ENCODE measurements at places on chromosomes 12 and 14.

DNA sequence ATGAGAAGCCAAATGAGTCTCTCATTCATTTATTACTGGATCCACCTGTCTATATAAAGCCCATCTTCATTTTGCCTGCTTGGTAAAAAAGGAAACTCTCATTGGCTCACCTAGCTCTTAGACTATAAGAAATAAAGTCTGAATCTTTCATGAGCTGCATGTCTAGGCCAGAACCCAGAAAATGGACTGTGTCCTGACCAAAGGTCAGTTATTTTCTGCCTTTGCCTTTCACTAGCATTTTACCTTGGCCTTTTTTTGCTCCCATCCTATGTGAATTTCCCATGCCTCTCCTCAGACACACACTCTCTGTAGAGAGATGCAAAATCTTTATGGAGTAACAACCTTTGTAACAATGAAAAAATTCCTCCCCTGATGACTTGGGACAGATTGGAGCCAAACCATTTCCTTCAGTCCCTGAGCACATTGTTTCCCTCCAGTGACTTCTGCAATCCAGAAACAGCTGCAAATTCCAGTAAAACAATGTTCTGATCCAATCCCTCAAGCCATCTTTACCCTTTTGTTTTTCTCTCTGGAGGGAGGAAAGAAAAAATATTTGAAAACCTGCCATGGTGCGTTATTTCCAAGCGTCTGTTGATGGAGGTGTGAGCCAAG is 33.6 kb upstream of the MAP3K9 start:
- DNase-seq, result no peak

GRCh38 chr14:105193916-105194782 is 13.0 kb upstream of the NUDT14 start:
- DNase-seq, result no peak

- DNase-seq, result peak; percentile 60
These were observed 895 bp upstream of the CCDC88C start for GRCh38 chr14:91418387-91419043.

GRCh38 chr14:24139272-24139934 is 2.0 kb downstream of the EMC9 start:
- no peak for DNase-seq

GRCh38 chr14:90555126-90556011 is 158.5 kb downstream of the CALM1 start:
- DNase-seq, result no peak

- no peak for DNase-seq
These were observed 3.1 kb downstream of the PYGL start for GRCh38 chr14:50941151-50941550.

GRCh38 chr12:24860546-24860945 is 88.4 kb downstream of the BCAT1 start:
- DNase-seq, result no peak

- DNase-seq, result no peak
These were observed 161.8 kb upstream of the RGS6 start for GRCh38 chr14:71770431-71770830.

- DNase-seq, result no peak
These were observed 25.5 kb downstream of the TSPAN11 start for GRCh38 chr12:30952015-30952414.

GRCh38 chr12:105507311-105508038 is 177.0 kb downstream of the C12orf75 start:
- DNase-seq, result no peak

- DNase-seq, result no peak
These were observed 86.3 kb upstream of the TBX3 start for GRCh38 chr12:114770323-114770722.

- DNase-seq, result peak; percentile 74
These were observed 18.7 kb downstream of the ZBTB39 start for GRCh38 chr12:56987551-56988053.

- no peak for DNase-seq
These were observed 69.4 kb upstream of the RHOJ start for GRCh38 chr14:63134801-63135200.

DNA sequence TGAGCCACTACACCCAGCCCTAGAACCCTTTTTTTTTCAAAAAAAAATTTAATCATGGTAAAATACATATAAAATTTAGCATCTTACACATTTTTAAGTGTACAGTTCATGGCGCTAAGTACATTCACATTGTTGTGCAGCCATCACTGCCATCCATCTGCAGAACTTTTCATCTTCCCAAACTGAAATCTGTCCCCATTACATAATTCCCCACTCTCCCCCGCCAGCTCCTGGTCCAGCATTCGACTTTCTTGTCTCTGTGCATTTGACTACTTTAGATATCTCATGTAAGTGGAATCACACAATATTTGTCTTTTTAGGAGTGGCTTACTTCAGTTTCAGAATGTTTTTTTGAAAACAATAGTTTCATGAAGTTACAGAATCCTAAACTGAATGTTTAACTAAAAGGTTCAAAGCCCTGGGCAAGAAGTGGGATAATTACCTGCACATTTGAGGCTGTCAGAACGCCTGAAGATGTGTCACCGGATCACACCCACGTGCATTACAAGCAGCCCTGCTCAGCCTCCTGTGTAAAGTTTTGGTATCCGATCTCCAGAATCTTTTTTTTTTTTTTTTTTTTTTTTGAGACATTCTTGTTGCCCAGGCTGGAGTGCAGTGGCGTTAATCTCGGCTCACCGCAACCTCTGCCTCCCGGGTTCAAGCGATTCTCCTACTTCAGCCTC is 12.7 kb downstream of the EML1 start:
- DNase-seq, result no peak

DNA sequence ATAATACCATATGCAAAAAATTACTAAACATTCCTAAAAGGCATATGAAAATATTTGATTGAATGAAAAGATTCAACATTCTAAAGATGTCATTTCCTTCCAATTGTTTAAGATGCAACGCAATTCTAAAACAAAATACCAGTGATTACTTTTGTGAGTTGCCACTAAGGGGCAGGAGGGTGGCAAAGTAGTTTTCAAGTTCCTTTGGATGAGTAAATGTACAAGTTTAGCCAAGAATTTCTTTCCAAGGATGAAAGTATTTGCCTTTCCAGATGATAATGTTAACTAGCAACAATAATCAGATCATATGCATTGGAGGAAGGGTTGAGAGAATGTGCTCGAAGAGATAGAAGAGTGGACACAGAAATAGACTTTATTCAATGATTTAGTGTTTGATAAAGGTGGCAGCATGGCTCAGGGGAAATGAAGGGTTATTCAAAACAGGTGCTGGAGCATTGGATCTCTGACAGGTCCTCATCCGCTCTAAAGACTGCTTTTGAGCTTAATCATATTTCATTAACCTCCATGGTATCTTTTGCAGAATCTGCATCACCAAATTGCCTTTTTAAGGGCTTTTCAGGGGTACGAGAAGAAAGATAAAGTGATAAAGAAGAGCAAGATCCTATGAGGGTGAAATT is 678.5 kb upstream of the TBX3 start:
- DNase-seq, result no peak

DNA sequence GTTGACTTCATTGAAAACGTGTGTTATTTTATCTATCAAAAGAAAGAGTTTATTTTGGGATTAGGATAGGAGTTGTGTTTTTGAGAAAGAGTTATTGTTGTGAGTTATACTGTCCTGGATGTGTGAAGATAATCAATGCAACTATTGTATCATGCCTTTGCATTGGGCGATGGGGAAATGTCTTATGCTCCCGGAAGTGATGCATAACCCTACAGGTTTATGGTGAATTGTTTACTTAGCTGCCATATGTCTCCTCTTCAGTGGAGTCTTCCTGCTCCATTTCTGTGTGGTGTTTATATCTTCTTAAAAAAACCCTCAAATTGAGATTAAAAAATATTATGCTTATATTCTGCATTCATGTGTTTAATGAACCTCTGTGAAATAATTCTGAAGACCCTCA is 6.5 kb downstream of the PDE3A start:
- DNase-seq, result no peak

GRCh38 chr12:113396828-113397496 is 6.7 kb downstream of the SDS start:
- no peak for DNase-seq

- DNase-seq, result no peak
These were observed 230.7 kb upstream of the SYT10 start for GRCh38 chr12:33670284-33670683.

- no peak for DNase-seq
These were observed 31.0 kb upstream of the GALNT9 start for GRCh38 chr12:132360410-132360809.

DNA sequence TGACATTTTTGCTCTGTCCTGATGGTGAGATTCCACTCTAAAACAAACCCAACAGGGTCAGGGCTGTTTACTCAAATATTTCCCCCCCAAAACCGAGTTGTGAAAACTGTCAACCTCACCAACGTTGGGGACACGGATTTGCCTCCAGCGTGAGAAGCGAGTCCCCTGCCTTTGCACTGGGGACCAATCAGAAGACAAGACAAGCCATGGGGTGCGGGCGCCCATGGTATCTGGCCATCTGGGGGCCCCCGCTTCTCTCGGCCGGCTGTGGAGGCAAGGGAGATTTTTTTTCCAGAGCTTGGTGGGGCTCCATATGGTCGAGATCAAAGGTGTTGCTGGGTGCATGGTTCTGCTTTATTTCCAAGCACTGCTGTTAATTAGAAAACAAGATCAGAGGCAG is 272.1 kb downstream of the BCL11B start:
- no peak for DNase-seq

DNA sequence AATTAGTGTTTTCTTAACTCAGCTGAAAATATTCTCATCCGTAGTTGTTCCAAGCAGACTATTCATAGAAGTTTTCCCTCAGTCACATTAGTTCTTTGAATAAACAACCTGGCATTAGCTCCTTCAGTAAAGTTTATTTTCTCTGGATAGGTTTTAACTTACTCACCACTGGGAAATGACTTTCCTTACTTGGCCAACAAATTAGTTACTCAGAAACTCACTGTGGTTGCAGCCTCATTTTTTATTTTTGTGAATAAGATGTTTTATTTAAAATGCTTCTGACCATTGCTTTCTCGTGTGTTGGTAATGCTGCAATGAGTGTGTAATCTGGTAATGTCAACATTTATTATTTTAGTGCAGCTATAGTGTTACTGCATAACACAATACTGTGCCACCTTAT is 74.9 kb downstream of the NOVA1 start:
- no peak for DNase-seq

GRCh38 chr12:117501076-117501869 is 139.8 kb upstream of the NOS1 start:
- peak; percentile 8 for DNase-seq

- DNase-seq, result no peak
These were observed 33.7 kb upstream of the ALG10B start for GRCh38 chr12:38282886-38283285.

DNA sequence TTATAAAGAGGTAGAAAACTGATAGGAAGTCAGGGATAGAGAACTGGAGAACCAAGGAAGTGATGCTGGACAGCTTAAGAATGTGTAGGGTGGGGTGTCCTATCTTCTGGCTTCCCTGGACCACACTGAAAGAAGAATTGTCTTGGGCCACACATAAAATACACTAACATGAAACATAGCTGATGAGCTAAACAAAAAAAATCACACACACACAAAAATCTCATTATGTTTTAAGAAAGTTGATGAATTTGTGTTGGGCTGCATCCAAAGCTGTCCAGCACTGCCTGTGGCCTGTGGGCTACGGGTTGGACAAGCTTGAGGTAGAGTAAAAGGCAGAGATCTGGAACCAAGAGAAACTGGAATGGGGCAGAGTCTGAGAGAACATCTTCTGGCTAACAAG is 7.4 kb downstream of the GLT8D2 start:
- DNase-seq, result no peak

DNA sequence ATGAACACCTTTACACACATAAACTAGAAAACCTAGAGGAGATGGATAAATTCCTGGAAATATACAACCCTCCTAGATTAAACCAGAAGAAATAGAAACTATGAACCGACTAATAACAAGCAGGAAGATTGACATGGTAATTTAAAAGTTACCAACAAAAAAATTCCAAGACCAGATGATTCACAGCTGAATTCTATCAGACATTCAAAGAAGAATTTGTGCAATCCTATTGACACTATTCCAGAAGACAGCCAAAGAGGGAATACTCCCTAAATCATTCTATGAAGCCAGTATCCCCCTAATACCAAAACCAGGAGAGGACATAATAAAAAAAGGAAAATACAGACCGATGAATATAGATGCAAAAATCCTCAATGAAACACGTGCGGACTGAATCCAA is 102.6 kb upstream of the KRR1 start:
- no peak for DNase-seq

DNA sequence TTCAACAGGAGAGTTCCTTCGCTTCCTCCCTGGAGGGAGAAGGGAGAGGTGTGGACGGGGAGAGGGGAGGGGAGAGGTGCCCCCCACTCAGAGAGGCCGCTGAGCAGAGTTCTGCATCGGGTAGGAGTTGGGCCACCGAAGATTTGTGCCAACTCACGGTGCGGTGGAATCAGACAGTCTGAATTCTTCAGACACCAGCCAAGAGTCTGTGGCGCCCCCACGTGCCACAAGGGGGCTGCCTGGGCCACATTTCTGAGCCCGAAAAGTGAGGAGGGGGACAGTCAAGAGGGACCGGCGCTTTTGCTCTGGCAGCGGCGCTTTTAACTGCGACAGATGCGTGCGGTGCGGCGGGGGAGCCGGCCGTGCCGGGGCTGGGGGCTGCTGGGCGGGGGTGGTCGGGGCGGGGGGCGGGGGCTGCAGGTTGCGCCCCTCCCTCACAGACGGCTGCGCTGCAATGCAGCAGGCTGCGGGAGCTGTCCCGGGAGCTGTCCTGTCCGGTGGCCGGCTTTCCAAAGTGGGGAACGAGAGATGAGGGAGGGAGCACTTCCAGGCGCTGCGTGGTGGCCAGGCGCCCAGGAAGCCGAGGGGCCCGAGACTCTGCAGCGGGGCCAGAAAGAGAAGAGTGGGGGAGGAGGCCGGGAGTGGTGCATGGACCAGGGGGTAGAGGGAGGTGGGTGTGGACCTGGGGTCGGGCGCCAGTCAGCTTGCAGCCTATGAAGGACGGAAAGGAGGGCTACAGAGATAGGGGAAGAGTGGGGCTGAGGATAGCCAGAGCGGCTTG is 975 bp upstream of the RTL1 start:
- no peak for DNase-seq

DNA sequence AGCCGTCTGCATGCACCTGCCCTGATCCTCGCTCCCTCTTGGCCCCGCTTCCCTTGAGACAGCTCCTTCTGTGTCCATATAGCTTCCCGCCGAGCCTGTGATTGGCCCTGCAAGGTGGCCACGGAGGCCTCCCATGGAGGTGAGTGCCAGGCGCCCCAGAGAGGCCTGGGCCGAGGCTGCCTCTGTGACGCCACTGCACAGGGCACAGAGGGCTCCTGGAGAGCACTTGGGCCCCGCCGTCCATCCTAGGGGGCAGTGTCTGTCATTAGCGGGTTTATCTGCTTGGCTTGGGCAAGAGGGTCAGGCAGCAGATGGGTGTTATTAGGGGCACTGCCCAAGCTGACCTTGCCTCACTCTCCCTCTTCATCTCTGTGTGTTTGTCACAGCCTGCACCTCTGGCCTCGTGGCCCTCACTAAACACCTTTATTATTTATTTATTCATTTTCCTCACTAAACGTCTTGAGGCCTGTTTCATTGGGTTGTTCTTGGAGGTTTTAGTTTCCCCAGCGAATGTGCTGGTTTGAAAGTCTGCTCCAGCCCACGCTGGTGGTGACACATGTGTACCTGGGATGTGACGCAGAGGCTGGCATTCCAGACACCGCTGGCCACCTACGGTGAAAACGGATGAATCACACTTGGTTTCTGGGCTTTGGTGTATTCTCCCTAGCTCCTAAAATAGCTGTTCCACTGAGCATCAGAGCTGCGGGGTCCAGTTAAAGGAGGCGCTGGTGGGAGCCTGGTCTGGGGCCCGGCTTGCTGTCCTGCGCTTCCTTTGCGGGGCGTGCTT is 5.9 kb downstream of the ZFYVE21 start:
- no peak for DNase-seq
